ENCODE measurements at places on chromosomes 12 and 14. TPM values are rescaled to one million over a fixed set of nuclear protein-coding genes. Genes with fewer than 3 reads are reported as not detected.

GRCh38 chr12:49296836-49297694 is 2.1 kb downstream of the PRPH start:
- no peak for DNase-seq

- peak; percentile 72 for DNase-seq
Measured at GRCh38 chr12:47870175-47870781, 34.5 kb downstream of the VDR start.

ZDHHC22 gene
- not detected for total RNA-seq

- DNase-seq: peak; percentile 48
Measured at GRCh38 chr12:120466560-120467315, 2.8 kb downstream of the SRSF9 start.

LRFN5 gene
- 0.97 TPM for total RNA-seq

All from fibroblast of villous mesenchyme (primary cell).